ENCODE measurements at places on chromosomes 5 and 9.

DNA sequence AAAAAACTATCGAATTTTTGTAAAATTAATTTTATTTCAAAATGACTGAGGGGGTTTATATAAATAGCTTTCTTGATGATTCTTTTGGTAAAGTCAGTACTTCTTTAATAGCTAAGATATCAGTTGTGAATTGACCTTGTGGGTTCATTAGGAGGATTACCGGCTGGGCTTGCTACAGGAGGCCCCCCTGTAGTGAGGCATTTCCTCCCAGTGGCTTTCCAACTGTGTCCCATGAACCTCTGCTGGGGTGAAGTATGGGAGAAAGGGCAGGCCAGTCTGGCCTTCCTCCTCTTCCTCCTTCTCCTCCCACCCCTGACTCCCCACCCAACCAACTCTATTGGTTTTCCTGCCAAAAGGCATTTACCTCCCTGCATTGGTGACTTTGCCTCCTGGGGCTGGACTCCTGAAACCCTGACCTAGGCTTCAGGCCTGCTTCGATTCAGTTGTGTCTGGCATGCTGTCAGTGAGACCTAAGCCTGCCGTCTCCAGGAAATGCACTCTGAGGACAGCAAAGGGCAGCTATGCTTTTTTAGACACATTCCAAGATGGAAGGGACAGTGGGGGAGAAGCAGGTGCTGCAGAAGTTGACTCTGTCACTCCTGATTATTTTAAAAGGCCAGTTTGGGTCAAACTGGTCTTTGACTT lies 144.8 kb downstream of the HSPA4 start:
- DNase-seq = no peak

DNA sequence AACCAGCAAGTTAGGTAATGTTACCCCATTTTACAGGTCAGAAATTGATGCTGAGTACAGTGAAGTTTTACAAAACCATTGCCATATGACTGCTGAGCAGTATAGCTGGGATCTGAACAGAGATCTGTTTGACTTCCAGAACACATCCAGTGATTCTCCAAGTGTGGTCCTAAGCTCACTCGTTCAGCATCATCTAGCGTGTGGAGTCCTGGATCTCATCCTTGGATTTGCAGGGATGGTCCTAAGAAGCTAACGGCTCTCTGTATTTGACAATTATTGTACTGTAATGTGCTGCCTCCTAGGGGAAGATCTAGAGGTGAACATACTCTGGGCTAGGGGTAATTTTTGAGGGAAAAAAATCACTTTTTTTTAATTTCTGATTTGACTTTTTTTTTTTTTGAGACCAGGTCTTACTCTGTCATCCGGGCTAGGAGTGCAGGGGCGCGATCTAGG lies 1.4 kb downstream of the SLC26A2 start:
- DNase-seq = peak; percentile 72

- peak; percentile 27 for DNase-seq
These were observed 52.2 kb downstream of the EXOSC2 start for GRCh38 chr9:130745829-130746228.

GRCh38 chr5:90912476-90912875 lies 353.9 kb downstream of the ADGRV1 start:
- peak; percentile 60 for DNase-seq

GRCh38 chr9:90986161-90986560 lies 184.5 kb downstream of the SYK start:
- DNase-seq = no peak

DNA sequence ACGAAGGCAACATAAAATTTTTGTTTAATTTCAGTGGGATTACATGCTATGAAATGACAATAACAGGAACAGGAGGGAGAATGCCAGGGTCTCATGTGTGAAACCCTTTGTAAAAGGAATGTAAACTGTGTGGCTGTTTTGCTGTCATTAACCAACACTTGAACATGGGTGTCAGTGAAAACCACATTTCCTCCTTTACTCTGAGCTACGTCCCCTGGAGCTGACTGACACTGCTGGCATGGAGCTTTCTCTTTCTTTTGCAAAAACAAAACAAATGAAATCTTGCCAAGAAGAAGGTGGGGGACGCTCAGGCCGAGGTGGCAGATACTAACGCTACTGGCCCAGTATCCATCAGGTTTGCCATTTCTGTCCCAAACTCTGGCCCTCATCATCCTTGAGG lies 121.4 kb downstream of the DMRT2 start:
- no peak for DNase-seq

DNA sequence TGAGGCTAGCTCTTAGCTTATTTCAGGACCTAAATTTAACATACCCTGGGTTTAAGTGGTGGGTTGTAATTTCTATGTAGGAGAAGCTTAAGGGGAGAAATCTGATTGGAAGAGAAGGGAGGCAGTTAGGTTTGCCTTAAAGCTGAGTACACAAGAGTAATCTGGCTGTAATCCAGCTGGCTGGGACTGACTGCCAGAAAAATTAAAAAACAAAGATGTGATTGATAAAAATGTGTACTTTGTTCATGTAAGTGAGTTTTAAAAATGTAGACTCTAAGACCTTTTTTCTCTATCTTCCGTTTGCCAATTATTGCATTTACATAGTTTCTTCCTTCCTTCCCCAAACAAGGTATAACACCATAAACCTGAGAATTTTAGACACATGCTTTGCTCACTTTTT lies 17.5 kb upstream of the MSMP start:
- peak; percentile 93 for DNase-seq

DNA sequence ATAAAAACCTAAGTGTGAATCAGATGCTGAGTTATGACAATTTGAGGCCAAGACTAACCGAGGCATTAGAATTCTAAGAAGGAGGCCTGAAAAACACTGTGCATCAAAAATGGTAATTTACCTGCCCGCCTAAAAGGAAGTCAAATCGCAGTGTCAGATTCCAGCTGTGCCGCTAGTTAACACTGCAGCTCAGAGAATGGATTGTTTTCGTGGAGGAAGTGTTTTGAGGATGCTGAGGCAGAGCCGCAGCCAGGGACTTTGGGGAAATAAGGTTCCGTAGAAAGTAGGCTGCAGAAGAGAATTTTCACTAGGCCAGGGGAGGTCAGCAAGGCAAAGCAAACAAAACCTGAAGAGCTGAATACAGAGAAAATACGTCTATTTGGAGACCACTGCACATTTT lies 226.4 kb upstream of the ISL1 start:
- DNase-seq = no peak

- DNase-seq = peak; percentile 73
These were observed 282.4 kb downstream of the EFNA5 start for GRCh38 chr5:107388141-107388861.

DNA sequence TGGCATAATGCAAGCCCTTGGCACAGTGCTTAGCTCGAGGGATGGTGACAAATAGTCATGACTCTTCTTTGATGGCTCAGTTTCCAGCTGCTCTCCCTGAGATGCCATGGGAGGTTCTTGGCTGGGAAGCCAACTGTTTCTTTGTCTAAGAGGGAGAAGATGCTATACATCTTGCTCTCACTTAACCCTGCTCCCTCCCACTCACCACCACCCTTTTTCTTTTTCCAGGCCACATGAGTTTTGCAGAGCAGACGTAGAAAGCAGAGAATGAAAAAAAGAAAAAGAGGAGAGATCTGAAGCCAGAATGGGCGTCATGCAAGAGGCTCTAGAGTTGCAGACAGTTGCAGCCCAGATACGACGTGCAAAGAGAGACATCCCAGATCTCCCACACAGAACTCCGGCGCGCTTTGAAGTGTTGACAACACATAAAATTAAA lies 160.5 kb downstream of the FGF18 start:
- no peak for DNase-seq

DNA sequence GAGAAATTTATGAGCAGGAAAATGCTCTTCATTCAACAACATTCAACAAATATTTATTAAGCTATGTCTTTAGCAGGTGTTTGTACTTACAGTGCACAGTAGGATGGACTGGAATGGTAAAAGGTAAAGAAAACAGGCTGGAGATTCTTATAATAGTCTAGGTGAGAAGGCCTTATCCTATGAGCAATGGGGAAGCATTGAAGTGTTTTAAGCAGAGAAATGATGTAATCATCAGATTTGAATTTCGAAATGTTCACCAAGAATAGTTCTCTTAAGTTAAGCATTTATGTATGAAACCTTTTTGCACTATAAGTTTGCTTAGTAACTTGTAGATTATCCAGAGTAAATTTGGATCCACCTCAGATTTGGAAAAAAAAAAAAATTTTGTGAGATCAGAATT lies 209.3 kb downstream of the NR3C1 start:
- no peak for DNase-seq
